NCI-H524 treated with DMSO at 0.1 percent for 48 hours (cell line): ENCODE measurements at places on chromosomes 4 and X.
A peak's percentile ranks its signal among the peaks of the same experiment; 100 is the strongest.

DNA sequence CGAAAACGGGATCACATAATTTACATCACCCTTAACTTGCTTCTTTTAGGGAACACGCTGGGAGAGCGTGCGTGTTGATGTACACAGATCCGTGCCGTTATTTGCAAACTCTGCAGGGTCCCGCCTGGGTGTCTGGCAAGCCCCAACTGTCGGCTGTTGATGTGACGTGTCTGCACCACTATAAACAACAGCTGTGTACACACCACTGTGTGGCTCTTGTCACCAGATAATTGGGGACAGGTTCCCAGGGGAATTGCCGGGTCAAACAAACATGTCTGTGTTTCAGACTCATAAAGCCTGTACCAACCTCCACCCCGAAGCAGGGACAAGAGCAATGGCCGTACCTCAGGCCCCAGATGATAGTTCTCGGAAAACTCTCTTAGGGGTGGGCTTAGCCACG lies 105.0 kb upstream of the AFAP1 start:
- peak; percentile 80 for DNase-seq

DNA sequence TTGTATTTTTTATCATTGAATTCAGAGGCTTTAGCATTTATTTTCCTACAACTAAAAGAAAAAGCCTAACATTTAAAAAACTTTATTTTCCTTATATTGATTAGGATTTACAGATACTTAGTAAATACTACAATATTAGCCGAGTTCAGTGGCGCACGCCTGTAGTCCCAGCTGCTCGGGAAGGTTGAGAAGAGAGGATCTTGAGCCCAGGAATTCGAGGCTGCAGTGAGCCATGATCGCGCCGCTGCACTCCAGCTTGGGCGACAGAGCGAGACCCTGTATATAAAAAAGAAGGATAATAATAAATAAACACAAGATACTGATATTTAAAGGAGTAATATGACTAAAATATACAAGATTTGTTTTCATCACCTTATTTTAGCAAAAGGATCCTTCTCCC lies 681 bp upstream of the UPF3B start:
- no peak for DNase-seq

DNA sequence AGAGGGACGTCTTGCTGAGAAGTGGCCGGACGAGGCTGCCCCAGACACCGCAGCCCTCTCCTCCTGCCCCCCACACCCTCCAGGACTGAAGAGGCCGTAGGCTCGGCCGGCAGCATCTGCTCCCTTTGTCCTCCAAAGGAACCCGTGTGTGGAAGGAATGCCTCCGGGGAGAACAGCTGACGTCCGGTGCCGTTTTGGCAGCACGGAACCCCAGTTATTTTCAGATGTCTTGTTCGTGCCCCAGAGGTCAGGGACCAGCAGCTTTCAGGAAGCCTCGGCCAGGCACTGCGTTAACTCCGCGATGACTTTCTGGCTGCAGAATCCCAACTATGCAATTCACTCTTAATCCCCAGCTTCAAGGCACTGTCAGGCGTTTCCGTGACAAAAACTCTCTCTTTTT lies 10.9 kb upstream of the PPP2R3B start:
- DNase-seq, result no peak

- DNase-seq, result no peak
Measured at GRCh38 chr4:1315306-1315705, 25.6 kb downstream of the MAEA start.

DNA sequence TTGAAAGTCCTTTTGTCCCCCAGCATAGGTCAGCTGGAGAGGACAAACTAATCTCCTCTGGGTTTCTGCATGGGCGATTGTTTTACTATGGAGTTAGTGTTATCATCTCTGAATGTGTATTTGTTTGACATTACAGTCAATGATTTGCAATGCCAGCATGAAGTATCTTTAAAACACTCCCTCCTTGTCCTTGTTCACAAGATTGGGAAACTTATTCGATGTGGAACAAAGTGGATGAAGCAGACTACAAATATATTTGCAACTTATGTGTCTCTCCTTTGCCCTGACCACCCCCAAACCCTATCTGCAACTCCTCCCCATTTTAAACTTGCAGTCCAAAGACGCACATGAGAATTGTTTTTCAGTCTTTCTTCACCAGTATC lies 1.5 kb upstream of the PITX2 start:
- no peak for DNase-seq

- no peak for DNase-seq
Measured at GRCh38 chr4:118967393-118967792, 78.7 kb downstream of the SYNPO2 start.

- no peak for DNase-seq
Measured at GRCh38 chrX:38375891-38376290, 23.5 kb downstream of the OTC start.

DNA sequence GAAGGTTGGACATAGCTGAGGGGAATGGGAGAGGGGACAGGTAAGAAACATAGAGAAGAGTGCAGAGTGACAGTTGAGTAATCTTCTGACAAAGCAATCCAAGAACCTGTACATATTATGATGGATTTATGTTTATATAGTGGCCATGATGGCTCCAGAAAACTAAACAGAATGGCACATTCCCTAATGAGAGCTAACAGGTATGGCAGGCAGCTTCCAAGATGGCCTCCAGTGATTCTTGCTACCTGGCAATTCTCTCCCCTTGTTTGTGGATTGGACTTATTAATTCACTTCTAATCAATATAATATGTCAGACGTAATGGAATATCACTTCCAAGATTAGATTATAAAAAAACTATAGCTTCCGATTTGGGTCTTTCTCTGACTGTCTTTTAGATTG lies 359.5 kb downstream of the DTHD1 start:
- no peak for DNase-seq

DNA sequence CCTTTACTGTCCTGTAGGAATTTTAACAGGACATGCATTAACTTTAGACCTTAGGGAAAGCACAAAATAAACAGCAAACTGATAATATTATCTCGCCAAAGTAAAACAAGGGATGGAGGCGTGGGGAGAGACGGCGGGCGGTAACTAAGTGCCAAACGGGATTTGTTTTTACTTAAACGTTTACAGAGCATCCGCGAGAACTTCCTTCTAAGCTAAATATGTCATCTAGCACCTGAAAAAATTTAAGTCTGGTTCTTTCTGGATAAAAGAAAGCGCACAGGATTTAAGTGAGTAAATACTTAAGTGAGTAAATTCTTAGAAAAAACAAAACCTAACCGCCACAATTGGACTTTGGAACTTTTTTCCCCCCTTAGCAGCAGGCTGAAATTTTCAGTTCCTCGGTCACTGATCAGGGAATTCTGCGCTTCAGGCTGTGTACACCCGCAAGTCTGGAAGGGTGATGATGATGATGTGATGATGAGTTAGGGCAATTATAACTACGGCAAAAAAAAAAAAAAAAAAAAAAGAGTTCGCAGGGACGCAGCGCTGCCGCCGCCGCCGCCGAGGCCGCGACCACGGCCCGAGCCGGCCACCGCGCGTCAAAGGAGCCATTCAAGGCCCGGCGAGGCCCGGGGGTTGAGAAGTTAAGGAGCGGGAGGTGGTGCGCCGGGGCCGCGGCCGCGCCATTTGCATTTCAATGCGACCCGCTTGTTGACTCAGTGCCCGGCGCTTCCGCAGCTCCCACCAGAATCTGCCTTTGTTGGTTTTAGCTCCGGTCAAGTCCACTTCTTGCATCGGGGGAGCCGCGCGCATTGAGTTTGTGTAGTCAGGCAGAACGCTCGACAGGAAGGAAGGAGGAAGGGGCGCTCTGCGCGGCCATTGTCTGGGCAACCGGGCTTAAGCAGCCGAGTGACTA lies 108.8 kb downstream of the SPRY1 start:
- peak; percentile 9 for DNase-seq

- no peak for DNase-seq
Measured at GRCh38 chr4:27128443-27128842, 267.8 kb downstream of the STIM2 start.

DNA sequence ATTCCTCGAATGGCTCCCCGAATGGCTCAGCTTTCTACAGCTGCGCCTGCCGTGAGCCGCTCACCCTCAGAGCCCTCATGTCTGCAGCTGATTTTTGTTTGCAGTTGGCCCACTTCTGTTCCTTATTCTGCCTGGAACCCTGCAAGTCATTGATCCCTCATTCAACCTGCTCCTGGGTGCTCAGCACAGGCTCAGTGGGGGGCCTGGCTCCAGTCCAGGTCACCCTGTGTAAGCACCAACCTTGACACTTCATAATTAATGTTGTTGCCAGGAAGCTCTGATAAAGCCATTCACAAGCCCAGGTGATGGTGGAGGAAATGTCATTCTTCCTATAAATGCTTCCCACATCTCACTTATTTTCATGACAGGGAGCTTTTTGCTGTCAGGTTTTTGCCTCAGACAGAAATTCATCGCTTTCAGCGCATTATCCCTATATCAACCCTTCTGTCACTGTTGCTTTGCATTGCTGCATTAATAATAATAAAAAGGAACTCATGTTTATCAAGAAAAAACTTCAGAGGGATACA lies 85.7 kb downstream of the F11 start:
- DNase-seq, result no peak

GRCh38 chr4:117334451-117335188 lies 249.2 kb upstream of the TRAM1L1 start:
- DNase-seq, result no peak

- DNase-seq, result no peak
Measured at GRCh38 chr4:41058426-41058825, 155.9 kb downstream of the APBB2 start.

DNA sequence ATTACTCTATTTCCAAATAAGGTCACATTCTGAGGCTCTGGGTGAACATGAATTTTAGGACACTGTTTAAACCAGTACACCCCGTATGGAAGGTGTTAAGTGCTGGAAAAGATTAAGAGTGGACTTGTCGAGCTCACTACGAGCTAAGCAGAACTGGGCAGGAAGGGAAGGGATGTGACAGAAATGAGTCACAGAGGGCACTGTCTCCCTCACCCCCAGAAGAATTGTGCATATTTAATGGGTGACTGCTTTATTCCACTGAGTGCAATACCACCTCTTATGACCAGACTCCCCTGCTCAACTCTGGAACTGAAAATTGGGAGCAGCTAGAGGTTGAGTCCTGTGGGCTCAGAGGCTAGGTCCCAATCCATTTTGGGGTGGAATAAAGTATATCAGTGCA lies 187.4 kb upstream of the RPS6KA3 start:
- no peak for DNase-seq

DNA sequence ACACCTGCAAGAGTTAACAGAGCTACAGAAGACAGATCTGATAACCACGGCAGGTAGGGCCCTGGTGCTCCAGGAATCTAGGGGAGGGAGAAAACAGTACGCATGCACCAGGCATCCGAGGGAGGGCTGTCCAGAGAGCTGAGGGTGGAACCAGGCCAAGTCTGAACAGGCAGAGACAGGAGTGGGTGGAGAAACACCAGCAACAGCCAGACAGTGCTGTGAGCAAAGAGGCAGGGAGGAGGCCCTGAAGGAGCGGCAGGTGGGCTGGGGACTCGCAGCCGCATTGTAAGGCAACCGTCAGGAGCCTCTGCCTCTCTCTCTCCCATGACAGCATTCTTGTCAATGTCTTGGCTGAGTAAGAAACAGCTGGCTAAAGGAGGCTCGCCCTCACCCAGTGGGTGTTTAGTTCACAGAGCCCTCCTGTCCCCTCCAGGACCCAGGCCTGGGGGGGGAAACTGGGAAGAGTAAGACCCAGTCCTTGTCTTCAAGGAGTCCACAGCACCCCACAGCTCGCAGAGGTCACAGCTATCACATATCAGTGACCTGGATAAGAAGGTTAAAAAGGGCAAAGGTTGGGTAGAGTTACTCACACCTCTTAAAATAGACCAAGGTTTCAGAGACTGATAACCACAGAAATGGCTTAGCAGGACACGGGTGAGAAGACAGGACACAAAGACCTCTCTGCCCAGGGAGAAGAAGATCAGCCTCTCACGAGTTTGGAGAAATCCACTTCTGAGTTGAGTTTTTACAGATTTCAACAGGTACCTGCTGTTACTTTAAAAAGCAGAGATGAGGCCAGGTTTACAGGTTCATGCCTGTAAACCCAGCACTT lies 10.5 kb downstream of the ACSL1 start:
- DNase-seq, result no peak

- DNase-seq, result no peak
Measured at GRCh38 chrX:130543603-130544325, 142.0 kb downstream of the RBMX2 start.

DNA sequence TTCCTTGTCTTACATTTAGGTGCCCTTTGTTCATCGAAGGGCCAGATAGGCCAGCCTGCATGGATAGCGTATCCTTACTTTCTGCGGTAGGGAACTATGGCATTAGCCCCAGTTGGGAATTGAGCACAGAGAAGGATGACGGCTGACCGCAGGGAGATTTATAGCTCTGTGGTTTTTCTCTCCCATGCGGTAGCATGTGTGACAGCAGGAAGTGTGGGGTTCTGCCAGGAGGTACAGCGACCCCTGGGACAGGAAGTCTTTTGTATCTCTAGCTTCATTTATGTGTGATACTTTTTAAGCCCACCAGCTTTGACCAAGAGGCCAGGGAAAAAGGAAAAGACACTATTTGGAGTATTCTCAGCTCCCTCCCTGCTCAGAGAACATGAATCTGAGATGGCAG lies 33.1 kb downstream of the GAB3 start:
- DNase-seq, result no peak

GRCh38 chrX:42273387-42273786 lies 350.0 kb upstream of the CASK start:
- no peak for DNase-seq

GRCh38 chr4:98289375-98289774 lies 28.2 kb downstream of the RAP1GDS1 start:
- no peak for DNase-seq

DNA sequence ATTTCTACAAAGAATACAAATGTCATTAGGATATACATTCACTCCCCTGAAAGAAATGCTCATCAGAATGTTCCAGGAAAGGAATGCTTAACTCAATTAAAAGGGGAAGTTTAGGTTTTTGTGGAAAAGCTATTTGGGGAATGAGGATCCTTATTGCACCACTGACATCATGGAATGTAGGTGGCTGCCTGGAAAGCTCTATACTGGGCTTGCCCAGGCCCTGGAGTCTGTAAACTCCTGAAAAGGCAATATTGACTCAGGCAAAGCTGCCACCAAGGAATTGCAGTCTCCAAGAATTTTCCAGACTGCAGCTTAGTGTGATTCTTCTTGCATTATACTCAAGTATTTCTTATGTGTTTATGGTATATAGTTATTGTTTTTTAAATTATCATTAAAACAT lies 15.7 kb downstream of the DAPP1 start:
- DNase-seq, result no peak

DNA sequence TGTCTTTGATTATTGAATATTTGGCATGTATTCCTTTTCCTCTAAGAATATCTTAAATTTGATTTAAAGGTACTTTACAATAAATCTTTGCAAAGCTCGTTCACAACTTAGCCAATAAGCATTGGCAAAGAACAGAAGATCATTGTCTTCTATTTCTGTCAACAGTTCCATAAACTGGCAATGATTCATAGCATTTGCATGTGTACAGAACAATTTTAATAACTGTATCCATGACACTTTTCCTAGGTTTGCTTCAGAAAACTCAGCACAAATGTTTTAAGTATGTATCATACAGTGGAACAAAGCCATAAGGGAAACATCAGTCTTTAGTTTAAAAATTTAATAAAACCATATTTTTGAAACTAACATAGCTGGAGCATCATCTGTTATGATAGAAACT lies 462.7 kb upstream of the RPS6KA3 start:
- no peak for DNase-seq
